ENCODE measurements at places on chromosomes 4 and X.

DNA sequence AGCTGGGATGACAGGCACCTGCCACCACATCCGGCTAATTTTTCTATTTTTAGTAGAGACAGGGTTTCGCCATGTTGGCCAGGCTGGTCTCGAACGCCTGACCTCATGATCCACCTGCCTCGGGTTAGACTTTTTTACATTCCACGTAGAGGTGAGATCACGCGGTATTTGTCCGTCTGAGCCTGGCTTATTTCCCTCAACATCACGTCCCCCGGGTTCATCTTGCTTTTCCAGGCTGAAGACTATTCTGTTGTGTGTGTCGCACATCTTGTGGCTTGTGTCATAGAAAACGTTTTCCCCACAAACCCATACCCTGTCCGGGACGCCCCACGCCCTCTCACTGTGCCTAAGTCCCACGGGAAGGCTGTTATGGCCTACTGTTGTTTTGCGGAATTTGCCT is 185.3 kb downstream of the CRLF2 start:
- no peak for DNase-seq

- DNase-seq = no peak
Measured at GRCh38 chr4:155883895-155884294, 17.8 kb upstream of the ASIC5 start.

DNA sequence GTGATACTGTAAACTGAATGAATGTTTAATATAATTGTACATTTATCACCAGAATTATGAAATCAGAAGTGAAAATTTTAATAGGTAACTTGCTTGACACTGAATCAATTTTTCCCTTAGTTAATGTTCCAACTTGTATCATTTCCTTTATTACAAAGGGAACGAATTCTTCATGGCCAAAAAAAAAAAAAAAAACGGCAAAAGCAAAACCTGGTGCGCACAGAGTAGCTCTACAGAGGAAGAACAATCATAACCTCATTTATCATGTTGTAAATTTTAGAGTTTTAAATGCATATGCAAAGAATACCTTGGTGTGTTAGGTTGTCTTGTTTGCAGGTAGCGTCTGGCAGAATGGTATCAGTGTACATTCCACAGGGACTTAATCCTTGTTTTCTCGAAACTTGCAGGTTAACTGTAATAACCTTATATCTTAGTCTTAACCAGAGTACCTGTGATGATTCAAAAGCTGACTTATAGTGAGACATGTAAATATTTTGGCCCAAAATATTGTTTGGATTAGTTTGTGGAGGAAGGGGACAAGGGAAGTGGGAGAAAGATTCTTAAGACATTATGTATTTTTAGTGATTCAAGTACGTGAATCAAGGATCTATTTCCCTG is 70.0 kb downstream of the NPNT start:
- no peak for DNase-seq

GRCh38 chr4:142358656-142359055 is 487.4 kb downstream of the INPP4B start:
- DNase-seq = no peak

DNA sequence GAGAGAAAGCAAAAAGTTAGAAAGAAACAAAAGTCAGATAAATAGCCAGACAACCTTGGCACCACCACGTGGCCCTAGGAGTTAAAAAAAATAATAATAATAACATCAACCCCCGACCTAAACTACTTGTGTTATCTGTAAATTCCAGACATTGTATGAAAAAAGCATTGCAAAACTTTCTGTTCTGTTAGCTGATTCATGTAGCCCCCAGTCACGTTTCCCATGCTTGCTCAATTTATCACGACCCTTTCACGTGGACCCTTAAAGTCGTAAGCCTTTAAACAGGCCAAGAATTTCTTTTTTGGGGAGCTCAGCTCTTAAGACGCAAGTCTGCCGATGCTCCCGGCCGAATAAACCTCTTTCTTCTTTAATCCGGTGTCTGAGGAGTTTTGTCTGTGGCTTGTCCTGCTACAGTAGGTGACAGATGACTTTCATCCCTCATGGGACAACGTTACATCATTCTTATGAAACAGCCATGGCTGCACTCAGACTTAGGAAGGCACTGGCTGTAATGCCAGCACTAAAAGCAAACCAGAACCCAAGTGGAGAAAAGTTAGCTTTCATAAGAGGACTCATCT is 520 bp downstream of the ACOX3 start:
- no peak for DNase-seq
